ENCODE measurements at places on chromosomes 5 and 9. TPM values are rescaled to one million over a fixed set of nuclear protein-coding genes. Genes with fewer than 3 reads are reported as not detected.

The PCDHAC2 gene
- polyA plus RNA-seq = not detected

The UIMC1 gene
- polyA plus RNA-seq = 55.3 TPM

The LAMC3 gene
- 0.81 TPM for polyA plus RNA-seq

The DDX4 gene
- polyA plus RNA-seq = 0.07 TPM

The ACOT12 gene
- polyA plus RNA-seq = 0.06 TPM

The FYB1 gene
- polyA plus RNA-seq = 4.2 TPM

The GABRG2 gene
- not detected for polyA plus RNA-seq

The SPINK7 gene
- not detected for polyA plus RNA-seq
